ENCODE measurements at places on chromosomes 4 and X. TPM values are rescaled to one million over a fixed set of nuclear protein-coding genes. Genes with fewer than 3 reads are reported as not detected.
A peak's percentile ranks its signal among the peaks of the same experiment; 100 is the strongest.

Gene SLC39A8
- 4.0 TPM for total RNA-seq

Gene CSAG2
- not detected for total RNA-seq

Gene FGF2
- 29.5 TPM for total RNA-seq

Gene CLIC2
- 17.1 TPM for total RNA-seq

GRCh38 chrX:103120748-103121147, 27.8 kb upstream of the NXF3 start:
- no peak for DNase-seq
- H3K4me3 ChIP-seq = no peak overlapping the region
- no peaks in the 10 kb centered on the region for H3K4me1 ChIP-seq
- no peaks in the 10 kb centered on the region for H3K36me3 ChIP-seq
- no peak overlapping the region for H3K27ac ChIP-seq
- H3K27me3 ChIP-seq = no peaks in the 10 kb centered on the region

GRCh38 chrX:137428766-137429591, 136.9 kb upstream of the ZIC3 start:
- peak overlapping the region; percentile 50 for H3K4me3 ChIP-seq
- H3K4me1 ChIP-seq = peaks cover 8% of the 10 kb centered on the region
- no peaks in the 10 kb centered on the region for H3K36me3 ChIP-seq

GRCh38 chr4:74431113-74431826, 13.7 kb upstream of the AREG start:
- H3K36me3 ChIP-seq = no peaks in the 10 kb centered on the region
- H3K27me3 ChIP-seq = no peaks in the 10 kb centered on the region

- H3K27me3 ChIP-seq = no peaks in the 10 kb centered on the region
- H3K4me3 ChIP-seq = no peak overlapping the region
- DNase-seq = no peak
- no peaks in the 10 kb centered on the region for H3K36me3 ChIP-seq
Observed at GRCh38 chrX:66677430-66677829, 38.6 kb upstream of the EDA2R start.

DNA sequence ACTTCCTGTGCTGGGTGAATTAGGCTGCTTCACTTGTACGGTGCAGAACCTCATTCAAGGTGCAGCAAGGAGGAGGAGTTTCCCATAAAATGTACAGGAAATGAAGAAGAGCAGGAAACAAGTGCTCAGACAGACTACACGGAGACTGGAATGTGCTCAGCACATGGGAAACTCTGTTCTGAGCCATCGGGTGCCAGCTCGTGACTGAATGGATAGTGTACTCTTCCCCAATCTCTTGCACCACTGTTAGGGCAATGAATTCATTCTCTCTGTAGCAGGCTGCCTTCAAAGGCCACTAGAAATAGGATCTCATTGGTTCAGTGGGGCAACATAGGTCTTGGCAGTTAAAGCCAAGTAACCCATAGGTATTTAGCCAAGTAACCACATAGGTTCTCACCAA, 200.0 kb upstream of the LDB2 start:
- H3K27ac ChIP-seq = no peak overlapping the region
- no peaks in the 10 kb centered on the region for H3K27me3 ChIP-seq
- H3K36me3 ChIP-seq = no peaks in the 10 kb centered on the region
- peaks cover 5% of the 10 kb centered on the region for H3K4me1 ChIP-seq
- DNase-seq = peak; percentile 72
- H3K4me3 ChIP-seq = no peak overlapping the region

- no peak overlapping the region for H3K4me3 ChIP-seq
- no peak for DNase-seq
- no peaks in the 10 kb centered on the region for H3K36me3 ChIP-seq
- H3K27me3 ChIP-seq = no peaks in the 10 kb centered on the region
- no peaks in the 10 kb centered on the region for H3K4me1 ChIP-seq
- no peak overlapping the region for H3K27ac ChIP-seq
Observed at GRCh38 chrX:19064175-19064574, 58.1 kb downstream of the ADGRG2 start.

GRCh38 chr4:36320117-36320896, 38.9 kb downstream of the DTHD1 start:
- H3K36me3 ChIP-seq = no peaks in the 10 kb centered on the region
- H3K4me3 ChIP-seq = no peak overlapping the region
- no peaks in the 10 kb centered on the region for H3K27me3 ChIP-seq
- H3K4me1 ChIP-seq = no peaks in the 10 kb centered on the region
- no peak overlapping the region for H3K27ac ChIP-seq
- no peak for DNase-seq

All from esophagus muscularis mucosa (tissue), 4 donors.